SJCRH30 (cell line): ENCODE measurements at places on chromosomes 16 and 17. TPM values are rescaled to one million over a fixed set of nuclear protein-coding genes. Genes with fewer than 3 reads are reported as not detected.

- DNase-seq = no peak
Observed at GRCh38 chr16:68190736-68191510, 45.0 kb downstream of the ESRP2 start.

DNA sequence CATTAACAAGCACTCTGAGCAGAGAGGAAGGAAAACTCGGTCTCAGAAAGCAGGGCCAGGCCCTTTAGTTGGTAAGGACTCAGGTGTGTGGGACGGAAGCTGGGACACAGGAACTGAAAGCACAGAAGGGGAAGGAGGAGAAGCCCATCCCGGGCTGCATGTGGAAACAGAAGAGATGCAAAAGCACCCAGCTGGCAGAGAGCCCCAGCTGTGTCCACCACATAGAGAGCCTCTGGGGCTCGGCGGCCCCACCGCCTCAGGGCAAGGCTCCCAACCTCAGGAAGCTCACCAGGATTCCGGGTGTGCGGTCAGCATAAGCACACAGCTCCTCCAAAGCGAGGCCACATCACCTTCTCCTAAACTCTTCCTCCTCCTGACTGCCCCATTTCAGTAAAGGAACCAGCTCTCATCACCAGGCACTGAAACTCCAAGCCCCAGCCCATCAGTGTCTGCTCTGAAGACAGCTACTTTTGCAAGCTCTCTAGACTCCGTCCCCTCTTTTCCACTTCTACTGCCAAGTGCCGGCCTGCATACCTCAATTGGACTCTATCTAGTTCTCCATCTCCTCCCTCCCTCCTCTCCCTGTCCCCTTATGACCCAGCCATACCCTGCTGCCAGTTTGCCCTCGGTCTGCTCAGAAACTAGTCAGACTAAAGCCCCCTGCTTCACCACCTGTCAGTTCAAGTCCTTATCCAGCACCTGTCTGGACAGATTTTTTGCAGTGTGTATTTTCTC is 6.0 kb downstream of the ST3GAL2 start:
- peak; percentile 77 for DNase-seq

DNA sequence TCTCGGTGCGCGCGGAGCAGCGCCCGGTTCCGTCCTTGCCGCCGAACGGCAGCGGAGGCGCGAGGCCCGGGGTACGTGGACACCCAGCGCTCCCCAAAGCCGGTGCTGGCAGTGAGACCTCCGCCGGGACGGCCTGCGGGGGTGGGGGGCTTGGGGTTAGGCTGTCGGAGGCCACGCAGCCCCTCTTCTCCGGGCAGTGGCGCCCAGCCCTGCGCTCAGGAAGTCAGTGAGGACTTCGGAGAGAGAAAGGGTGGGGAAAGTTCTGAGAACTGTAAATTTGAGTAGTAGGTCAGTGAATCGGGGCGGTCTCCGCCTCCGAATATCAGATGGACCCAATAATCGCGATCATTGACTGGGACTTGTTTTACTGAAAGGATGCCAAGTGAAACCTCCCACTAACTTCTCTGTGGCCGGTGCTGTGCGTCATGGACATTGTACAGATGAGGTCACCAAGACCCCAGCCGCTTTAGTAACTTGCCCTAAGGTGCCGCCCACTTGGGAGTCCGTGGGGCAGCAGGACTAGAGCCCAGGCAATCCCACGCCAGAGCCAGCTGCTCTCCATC is 468 bp downstream of the IL4R start:
- peak; percentile 83 for DNase-seq

DNA sequence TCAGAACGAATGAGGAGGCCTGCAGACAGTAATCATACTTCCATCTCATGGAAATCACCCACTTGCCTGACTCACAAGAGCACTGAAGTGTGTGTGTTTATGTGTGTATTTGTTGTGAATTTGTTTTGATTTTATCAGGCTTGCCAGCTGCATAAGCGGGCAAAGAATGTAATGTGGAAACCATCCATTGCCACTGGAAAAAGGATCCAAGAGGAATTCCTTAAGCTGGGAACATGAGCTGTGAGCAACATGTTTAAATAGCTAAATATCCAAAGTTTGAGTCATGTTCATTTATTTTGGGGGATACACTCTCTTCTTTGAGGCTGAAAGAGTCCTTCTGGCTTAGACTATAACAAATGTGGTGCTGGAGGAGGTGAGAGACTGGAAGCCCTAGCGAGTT is 198.4 kb upstream of the TBX2 start:
- peak; percentile 45 for DNase-seq

DNA sequence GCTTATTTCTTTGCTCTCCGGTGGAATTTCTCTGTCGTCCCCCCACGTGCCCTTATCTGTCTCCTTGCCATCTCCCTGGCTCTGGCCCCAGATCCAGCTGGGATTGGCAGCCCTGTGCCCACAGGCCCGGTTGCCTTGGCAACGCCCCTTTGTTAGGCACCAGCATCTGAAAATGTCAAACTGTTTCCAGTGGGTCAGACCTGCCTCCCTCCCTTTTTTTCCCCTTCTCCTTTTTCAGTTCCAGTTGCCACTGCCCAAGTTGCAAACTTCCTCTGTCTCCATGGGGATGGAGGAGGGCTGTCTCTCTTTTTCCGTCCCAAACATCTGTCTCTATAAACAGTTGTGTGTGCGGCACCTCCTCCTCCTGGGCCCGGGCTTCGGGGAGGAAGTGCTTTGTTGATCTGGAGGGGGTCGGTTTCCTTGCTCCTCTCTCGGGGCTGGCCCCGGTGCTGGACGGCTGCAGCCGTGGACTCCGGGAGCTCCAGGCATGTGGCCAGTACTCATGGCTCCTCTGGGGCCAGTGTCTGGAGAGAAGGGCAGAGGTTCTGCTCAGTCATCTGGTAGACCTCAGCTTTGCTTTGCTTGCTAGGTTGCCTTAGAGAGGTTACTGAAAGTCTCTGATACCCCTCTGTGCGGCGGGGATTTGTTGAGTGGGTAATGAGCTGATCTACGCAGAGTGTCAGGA is 35.3 kb downstream of the SOCS3 start:
- peak; percentile 91 for DNase-seq

GRCh38 chr16:74999219-74999608 is 390 bp downstream of the ZNRF1 start:
- no peak for DNase-seq

The PLK1 gene
- 59.3 and 62.4 TPM in 2 replicates for total RNA-seq

The CD300LG gene
- not detected in 2 replicates for total RNA-seq

GRCh38 chr16:74580833-74581232 is 26.1 kb downstream of the GLG1 start:
- peak; percentile 30 for DNase-seq

The BCL6B gene
- 0.02 TPM in 1 of 2 replicates, not detected in the other for total RNA-seq

DNA sequence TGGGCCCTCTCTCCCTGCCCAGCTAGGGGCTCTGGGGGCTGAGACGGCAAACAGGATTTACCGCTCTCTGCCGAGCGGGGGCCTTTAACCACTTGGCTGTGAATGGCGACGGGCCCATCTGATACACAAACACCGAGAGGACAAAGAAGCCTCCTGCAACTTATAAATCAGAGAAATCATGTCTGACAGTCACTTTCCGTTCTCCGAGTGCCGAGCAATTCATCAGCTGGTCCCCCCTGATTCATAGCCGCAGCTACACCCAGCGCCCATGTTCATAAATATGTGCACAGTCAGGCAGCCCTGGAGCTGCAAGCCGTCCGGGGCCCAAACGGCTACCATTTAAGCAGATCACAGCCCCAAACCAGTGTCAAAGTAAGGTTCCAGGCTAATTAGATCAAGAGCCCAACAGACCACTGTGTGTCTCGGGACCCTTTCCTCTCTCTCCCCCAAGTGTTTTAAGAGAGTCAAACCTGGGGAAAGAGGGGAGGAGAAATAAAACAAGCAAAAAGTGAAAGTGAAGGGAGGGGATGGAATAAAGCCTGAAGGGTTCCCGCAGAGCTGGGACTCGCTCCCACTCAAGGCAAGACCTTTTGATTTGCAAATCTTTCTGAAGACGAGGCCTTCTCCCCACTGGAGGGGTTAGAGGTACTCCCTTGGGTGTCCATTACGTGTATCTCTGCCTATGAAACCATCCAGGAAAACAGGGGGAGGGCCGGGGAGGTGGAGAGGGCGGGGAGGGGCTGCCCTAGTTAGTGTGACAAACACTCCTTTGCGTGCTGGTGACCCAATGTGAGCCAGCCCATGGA is 154.7 kb downstream of the C16orf78 start:
- peak; percentile 18 for DNase-seq

The NKD1 gene
- 0.02 TPM in 1 of 2 replicates, not detected in the other for total RNA-seq

- no peak for DNase-seq
Observed at GRCh38 chr17:29718446-29719039, 95.8 kb upstream of the CORO6 start.

The ODAD4 gene
- total RNA-seq = 0.15 and 0.24 TPM in 2 replicates

- no peak for DNase-seq
Observed at GRCh38 chr17:70668938-70669778, 499.8 kb downstream of the KCNJ2 start.

The CDRT15 gene
- total RNA-seq = 0.36 and 0.66 TPM in 2 replicates

GRCh38 chr17:40922239-40922638 is 15.2 kb downstream of the KRT23 start:
- DNase-seq = peak; percentile 18

GRCh38 chr16:12132850-12133440 is 156.4 kb downstream of the SNX29 start:
- DNase-seq = no peak

DNA sequence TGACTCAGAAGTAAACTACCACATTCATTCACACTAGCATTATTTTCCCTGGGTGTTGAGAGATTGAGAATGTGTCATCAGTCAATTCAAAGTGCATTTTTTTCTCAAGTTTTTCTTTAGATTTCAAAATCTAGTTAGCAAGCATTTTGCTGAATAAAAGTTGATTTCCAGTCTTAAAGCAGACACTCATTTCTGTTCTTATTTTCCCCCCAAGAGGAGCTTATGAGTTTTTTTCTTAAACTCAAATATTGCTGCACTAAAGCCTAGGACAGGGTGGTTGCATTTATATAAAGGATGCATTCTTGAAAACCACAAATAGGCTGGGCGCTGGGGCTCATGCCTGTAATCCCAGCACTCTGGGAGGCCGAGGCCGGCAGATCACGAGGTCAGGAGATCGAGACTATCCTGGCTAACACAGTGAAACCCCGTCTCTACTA is 15.3 kb downstream of the CDH3 start:
- DNase-seq = no peak

- peak; percentile 29 for DNase-seq
Observed at GRCh38 chr16:1706386-1707192, 594 bp downstream of the MAPK8IP3 start.

The ANKS3 gene
- 10.0 and 10.9 TPM in 2 replicates for total RNA-seq

DNA sequence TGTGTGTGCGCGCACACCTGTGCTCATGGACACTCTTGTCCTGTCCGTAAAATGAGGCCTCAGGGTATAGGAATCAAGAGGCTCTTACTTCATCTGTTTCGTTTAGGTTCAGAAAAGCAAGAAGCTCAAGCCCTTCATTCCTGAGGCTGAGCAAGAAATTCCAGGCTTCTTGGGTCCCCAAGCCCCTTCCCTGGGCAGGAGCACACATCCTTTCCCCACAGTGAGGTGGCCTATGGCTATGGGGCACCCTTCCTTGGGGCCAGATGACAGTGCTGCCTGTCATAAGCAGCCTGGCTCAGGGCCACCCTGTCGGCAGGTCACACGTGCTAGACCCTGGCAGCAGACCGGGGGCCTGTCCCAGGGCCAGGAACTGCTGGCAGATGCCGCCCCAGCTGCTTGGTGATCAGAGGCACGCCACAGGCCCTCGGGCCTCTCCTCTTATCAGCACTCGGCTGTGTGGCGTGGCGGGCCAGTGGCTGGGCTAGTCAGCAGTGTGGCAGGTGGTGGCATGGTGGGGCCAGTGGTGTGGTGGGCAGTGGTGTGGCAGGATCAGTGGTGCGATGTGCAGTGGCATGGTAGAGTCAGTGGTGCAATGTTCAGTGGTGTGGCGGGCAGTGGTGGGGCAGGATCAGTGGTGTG is 50.2 kb downstream of the NKD1 start:
- no peak for DNase-seq

The SKAP1 gene
- not detected in 2 replicates for total RNA-seq

- peak; percentile 33 for DNase-seq
Observed at GRCh38 chr16:52308051-52308450, 238.9 kb downstream of the TOX3 start.

DNA sequence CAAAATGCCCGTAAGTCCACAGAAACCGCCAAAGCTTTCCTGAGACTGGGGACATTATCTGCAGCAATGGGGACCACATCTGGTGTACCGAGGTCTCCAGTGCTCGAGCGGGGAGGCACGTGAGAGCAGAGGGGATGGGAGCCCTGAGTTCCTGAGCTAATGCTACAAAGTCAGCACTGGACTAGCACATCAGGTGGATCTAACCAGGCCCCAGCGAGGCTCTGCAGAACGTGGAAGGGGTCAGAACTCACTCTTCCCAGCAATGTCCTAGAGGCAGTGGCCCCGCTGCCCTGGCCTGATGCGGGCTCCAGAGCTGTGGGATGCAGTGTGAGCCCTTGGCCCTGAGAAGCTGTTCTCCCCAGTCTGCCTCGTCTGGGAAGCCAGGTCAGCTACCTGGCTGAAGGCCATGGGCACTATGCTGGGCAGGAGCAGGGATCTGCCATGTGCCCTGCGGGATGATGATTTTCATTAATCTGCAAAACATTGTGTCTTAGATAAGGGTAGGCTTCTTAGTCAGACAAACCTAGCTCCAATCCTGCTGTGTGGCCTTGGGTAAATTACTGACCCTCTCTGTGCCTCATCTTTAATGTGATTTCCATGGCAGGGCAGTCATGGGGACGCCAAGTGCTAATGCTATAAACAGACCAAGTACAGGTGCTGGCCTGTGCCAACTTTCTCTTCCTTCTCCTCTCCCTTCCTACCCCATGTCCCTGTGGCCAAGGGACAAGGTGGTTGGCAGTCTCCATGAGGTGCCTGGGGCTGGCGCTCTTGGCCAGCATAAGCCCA is 40.1 kb upstream of the SLC38A10 start:
- no peak for DNase-seq

The ITGAX gene
- not detected in 2 replicates for total RNA-seq

The HASPIN gene
- total RNA-seq = 15.2 and 15.9 TPM in 2 replicates

DNA sequence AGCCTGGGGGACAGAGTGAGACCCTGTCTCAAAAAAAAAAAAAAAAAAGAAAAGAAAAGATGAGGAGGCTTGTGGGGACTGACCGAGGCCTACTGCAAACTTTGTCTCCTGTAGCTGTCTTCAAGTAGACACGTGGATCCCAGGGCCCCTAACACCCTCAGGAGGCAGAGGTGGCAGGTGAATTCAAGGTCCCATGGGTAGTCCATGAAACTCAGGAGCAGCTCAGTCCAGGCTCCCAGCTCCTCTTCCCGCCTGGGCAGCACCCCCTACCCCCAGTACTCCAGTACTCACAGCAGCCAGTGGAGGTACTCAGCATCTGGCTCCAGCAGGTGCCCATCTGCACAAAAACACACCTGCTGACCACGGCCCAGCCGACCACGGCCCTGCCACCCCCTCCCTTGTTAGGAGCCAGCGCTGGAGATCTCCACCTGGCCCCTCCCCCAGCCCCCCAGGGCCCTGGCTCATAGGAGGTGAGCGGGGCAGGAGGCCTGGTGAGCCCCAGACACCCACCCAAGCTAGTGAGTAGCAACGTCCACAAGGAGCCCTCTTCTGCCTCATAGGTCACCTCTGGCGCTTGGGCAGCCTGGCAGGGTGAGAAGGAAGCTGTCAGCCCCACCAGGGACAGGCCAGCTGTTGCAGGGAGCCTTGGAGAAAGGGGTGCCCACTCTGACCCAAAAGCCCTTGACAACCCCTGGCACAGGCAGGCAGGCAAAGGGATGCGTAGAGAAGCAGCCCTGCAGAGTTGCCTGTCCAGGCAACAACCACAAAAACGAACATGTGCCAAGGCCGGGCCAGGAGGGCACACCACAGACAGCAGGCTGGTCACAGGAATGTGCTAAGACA is 3.8 kb downstream of the MRPL38 start:
- DNase-seq = no peak

- DNase-seq = no peak
Observed at GRCh38 chr17:69047368-69048263, 13.1 kb downstream of the ABCA9 start.

GRCh38 chr16:75763204-75763603 is 36.9 kb upstream of the CPHXL start:
- DNase-seq = no peak

The CD300E gene
- 0.22 TPM in 1 of 2 replicates, not detected in the other for total RNA-seq
